ENCODE measurements at places on chromosomes 2 and 18. TPM values are rescaled to one million over a fixed set of nuclear protein-coding genes. Genes with fewer than 3 reads are reported as not detected.

DNA sequence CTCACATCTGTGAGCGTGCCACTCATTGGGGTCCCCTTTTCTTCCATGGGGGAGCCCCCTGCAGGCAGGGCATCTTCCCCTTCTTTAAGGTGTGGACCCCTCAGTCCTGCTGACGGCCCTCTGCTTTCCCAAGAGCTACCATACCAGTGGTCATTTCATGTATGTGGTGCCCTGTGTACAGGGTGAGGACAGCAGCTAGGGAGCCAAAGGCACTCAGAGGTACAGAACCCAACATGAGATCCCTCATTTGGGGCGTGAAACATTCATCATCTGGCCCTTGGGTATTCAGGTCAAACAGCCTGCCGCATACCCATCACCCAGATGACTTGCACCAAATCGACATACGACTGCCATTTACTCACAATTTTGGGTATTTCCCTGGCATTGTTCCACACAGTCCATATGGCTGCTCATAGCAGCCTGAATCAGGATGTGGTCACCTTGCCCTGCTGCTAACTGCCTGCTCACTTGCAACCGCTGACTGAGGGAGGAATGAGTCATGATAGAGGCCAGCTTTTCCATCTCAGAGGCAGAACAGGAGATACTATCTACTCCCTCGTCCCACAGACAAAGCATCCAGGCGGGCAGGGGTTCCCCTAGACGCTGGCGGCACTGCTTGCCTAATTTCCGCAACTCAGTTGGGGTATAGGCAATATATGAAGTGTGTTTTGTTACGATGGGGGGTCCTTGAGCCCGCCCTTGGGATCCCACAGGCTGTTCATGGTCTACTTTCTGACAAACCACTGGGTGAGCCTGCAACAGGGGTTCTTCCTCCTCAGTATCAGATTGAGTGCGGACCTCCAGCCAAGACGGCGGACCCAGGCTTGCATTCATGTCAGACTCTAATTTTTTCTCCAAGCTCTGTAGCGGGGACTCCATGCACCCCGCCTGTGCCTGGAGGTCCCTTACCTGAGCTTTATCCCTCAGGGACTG lies 228.6 kb downstream of the SATB2 start:
- H3K36me3 ChIP-seq: no peaks in the 10 kb centered on the region
- DNase-seq: peak; percentile 7
- no peaks in the 10 kb centered on the region for H3K27me3 ChIP-seq

DNA sequence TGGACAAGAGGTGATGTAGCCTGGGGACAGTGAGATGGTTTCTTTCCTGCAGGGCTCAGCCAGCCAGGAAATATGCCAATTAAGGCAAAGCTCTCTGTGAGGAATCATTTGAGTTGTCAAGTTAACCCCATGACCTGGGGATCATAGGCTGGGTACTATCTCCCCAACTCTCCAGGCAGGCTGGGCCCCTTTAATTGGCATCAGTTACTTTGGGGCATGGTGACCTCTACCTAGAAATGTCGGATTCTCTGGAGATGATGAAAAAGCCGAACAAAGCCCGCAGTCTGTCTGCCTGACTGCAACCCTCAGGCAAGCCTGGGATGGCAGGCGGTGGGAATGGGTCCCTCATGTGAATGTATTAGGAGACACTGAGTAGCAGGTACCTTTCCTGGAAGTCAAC lies 193.5 kb upstream of the SMAD2 start:
- H3K36me3 ChIP-seq: no peaks in the 10 kb centered on the region
- no peak for DNase-seq
- no peak overlapping the region for H3K4me3 ChIP-seq
- peaks cover 3% of the 10 kb centered on the region for H3K4me1 ChIP-seq
- H3K27ac ChIP-seq: no peak overlapping the region

DNA sequence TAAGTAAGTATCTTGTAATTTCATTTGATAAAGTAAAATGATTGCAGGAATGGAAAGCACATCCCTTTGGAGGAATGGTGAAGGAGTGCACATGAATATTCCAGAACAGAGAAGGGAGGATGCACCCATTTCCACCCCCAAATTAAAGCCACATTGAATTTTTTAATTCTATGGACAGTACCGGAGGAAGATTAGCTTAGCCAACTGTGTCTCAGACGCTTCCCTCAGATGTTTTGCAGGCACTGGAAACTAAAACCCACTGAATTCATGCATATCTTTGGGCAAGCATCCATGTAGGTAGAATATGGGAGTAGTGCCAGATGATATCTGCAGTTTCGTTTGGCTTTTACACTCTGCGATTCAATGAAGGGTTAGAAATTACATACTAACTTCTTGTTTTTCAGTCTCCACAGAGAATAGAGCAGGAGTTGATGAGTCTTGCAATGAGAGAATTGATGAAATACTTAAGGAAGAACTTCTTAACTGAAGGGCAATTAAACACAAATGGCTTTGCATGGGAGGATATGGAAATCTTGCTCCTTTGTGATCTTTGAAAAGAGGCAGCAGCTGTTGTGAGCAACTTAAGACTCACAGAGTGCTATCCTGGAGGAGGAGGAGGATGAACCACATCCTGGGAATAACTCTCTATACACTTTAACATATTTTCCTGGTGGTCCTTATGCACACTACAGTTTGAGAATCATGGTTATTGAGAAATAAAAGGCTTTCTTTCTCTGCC lies 71.7 kb upstream of the MYO3B start:
- H3K4me1 ChIP-seq: no peaks in the 10 kb centered on the region
- peaks cover 11% of the 10 kb centered on the region for H3K27me3 ChIP-seq
- H3K27ac ChIP-seq: no peak overlapping the region
- no peaks in the 10 kb centered on the region for H3K36me3 ChIP-seq
- DNase-seq: no peak

GRCh38 chr2:207110310-207110709 lies 55.4 kb downstream of the KLF7 start:
- no peak overlapping the region for H3K27ac ChIP-seq
- peaks cover 6% of the 10 kb centered on the region for H3K36me3 ChIP-seq
- no peaks in the 10 kb centered on the region for H3K27me3 ChIP-seq

- H3K36me3 ChIP-seq: no peaks in the 10 kb centered on the region
- no peak overlapping the region for H3K27ac ChIP-seq
Measured at GRCh38 chr2:187429989-187430388, 18.1 kb downstream of the CALCRL start.

GRCh38 chr2:71223767-71224333 lies 3.1 kb downstream of the PAIP2B start:
- DNase-seq: peak; percentile 35
- H3K27ac ChIP-seq: no peak overlapping the region
- H3K27me3 ChIP-seq: no peaks in the 10 kb centered on the region

Gene TUBA4B
- total RNA-seq: not detected

Gene KCNS3
- total RNA-seq: 0.14 TPM

Gene DNAJC5G
- not detected for total RNA-seq

Gene TMEM247
- not detected for total RNA-seq

Data from activated naive CD4-positive, alpha-beta T cell treated with anti-CD3 and anti-CD28 coated beads for 36 hours (primary cell).